NCI-H2171 (cell line): ENCODE measurements at places on chromosomes 7 and 10.

DNA sequence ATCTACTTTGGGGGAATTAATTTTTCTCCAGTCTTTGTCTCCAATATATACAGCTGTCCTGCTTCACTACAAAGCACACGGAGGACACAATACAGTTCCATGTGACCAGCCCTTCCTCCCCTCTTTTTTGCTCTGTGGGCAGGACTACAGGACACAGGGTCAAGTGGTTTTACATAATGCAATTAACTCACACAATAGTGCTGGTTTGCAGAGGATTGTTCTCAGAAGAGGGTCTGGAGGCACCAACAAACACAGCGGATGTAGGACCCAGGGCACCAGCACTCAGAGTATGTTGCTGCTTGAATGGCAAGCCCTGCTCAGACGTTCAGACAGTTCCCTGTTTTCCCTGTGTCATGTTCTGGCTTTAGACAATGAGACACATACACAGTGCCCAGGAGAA, 52.0 kb upstream of the NPTX2 start:
- DNase-seq, result no peak

DNA sequence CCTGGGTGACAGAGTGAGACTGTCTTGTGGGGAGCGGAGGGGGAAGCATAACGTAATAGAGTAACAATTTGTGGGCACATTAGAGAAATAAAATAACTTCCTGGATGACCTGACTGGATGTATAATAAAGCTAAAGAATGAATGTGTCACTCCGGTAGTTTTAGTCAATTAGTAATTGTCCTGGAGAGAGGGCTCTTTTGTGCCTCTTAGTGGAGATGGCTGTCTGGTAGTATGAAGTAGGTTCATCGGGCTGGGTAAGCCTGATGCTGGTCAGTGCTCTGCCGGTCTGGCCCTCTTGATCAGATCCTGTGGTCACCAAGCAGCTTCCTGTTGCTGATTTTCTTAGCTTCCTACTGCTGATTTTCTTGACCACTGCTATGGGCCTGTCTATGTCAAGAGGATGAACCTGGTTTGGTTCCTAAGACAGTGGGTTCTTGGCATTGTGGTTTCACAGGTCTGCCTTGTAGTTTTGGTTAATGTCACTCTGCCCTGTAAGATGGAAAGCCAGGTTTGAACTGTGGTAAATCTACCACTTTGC, 34.1 kb downstream of the ZRANB1 start:
- no peak for DNase-seq

- no peak for DNase-seq
These were observed 61.9 kb downstream of the CACUL1 start for GRCh38 chr10:118692872-118693271.

DNA sequence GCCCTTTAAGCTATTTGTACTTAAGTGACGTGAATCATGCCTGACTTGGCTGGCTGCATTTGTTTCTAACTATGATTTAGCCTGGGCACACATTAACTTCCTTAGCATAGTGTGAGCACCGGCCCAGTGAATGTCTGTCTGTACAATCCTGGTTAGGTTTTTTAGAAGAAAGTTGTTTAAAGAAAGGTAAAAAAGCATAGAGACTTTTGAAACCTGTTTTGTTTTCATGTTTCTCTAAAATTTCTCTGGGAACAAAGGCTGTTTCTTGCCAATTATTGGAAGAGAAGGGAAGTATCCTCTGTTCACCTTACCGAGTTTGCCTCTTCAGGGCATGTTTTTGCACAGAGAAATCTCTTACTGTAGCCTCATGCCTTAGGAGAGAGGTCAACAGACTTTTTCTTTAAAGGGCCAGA, 42.9 kb upstream of the MET start:
- DNase-seq, result no peak

DNA sequence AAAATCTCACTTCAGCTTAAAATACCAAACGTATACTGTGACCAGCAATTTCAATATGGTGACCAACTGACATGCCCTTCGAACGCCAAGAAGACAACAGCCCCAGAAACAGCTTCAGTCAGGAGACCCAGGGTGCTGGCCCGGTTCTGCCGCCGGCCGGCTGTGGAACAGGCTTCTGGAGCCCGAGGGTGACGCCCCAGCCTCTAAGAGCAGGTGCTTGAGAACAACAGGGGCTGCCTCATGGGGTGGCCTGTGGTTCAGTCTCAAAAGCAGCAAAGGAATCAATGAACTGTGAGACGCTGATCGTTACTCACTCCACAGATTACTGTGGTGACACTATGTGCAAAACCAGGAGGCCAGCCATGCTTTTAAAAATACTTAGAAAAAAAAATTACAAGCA, 17.3 kb downstream of the GPER1 start:
- DNase-seq, result no peak

DNA sequence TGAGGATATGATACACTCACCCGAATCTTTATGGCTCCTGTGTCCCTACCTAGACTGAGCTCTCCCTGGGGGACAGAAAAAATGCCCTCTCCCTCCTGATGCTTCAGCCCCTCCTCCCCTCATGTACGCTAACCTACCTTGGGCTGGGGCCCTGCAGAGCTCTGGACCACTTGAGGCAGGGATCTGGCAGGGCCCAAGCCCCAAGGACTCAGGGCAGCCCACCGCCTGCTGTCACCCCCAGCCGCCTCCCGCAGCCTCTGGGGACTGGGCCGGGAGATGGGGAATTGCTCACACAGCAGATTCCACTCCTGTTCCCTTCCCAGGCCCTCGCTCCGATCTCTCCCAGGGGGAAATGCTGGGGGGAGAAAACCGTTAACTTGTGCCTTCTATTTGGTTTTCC, 32.9 kb upstream of the LBX1 start:
- DNase-seq, result no peak

- no peak for DNase-seq
These were observed 52.7 kb downstream of the SRPK2 start for GRCh38 chr7:105336009-105336408.

GRCh38 chr10:51522858-51523257, 176.5 kb downstream of the CSTF2T start:
- no peak for DNase-seq
